ENCODE measurements at places on chromosomes 1 and 21.

DNA sequence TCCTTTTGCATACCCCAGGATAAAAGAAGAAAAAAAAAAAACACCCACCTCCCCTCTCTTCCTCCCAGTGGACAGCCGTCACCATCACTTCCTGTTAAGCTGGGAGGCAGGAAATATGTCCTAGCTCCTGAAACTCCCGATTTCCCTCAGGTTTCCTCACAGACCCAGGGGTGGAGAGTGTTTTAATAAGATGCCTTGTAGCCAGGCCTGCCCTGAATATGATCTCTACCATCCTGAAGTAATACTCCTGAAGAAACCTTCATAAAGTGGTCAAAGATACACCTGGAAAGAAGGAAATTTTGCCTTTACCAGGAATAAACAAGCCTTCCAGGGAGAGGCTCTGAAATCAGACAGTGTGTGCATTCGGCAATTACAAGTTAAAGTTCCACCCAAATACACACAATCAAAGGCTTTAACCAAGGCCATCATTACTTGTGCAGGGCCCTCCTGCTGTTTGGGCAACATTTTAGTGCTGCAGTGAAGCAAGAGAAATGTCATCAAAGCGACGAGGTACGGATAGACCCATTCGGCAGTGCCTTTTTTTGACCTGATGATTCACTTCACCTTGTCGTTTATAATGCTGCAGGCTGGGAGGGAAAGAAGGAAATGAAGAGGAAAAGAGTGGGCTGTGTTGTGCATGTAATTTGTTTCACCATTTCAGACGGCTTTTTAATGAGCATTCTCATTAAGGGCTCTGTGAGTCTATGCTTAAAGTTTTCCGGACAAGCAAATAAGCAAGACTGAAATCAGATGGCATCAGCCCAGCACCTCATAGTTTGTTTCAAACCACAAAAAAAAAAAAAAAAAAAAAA lies 41.0 kb upstream of the RASAL2 start:
- DNase-seq: no peak

- DNase-seq: no peak
Measured at GRCh38 chr1:2628933-2629626, 3.7 kb downstream of the MMEL1 start.

DNA sequence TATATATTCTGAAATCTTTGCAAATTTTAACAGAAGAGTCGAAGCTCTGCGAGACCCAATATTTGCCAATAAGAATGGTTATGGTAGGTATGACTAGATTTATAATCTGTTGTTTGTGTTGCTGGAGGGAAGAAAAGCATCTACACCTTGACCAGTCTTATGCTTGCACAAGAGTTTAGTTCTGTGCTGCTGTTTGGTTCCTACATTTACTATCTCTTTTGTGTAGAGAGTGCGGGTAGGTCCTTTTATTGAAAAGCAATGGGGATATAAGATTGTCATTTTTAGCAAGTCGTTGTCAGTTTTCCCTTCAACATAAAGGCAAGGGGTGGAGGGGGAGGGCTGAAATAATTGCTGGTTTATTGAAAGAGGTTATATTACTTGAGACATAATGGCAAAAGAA lies 396 bp downstream of the ELAVL4 start:
- DNase-seq: no peak

DNA sequence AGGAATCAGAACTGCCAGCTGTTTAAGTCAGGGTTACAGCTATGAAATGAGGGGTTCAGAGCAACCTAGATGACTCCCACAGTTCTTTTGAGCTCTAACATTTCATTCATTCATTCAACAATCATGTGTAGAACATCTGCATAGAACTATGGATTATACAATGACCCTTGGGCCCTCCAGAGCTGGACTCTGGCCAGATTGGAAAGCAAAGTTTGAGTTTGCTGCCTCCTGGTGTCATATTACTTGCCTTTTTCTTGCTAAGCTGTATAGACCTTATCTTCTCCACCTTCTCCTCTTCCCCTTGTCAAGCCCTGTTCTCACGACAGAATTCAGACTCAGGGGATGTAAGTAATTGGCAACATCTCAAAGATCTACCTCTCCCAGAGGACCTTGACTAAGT lies 4.0 kb downstream of the CASQ2 start:
- no peak for DNase-seq

GRCh38 chr1:150429805-150430204 lies 57.4 kb upstream of the TARS2 start:
- DNase-seq: no peak

Data from activated T-helper 1 cell treated with anti-CD3 and anti-CD28 coated beads, Interleukin-2, amount 50 U/mL, for 16 hours (primary cell).